Activated CD8-positive, alpha-beta memory T cell treated with anti-CD3 and anti-CD28 coated beads for 4 hours (primary cell): ENCODE measurements at places on chromosomes 3 and 15.
A peak's percentile ranks its signal among the peaks of the same experiment; 100 is the strongest.

- peak; percentile 41 for DNase-seq
These were observed 15.6 kb downstream of the PIF1 start for GRCh38 chr15:64809649-64810496.

DNA sequence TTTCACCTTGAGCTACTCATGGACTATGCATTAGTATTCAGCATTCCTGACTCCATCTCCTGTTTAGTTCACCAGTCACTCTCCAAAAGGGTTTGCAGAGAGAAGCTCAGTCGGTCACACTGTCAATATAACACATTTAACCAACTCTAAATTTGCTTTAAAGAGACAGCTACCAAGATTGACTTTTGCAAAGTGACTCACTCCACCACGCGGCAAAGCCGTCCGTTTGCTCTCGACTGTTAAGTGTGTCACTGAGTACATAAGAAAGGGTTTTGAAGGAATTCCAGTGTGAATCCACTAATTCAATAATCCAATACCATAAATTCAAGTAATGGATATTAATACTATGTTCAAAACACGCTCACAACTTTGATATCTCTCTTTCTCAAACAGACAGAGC is 1006.7 kb upstream of the NR2F2 start:
- no peak for DNase-seq

- DNase-seq: no peak
These were observed 3.7 kb downstream of the IFT80 start for GRCh38 chr3:160395297-160395696.

GRCh38 chr15:91751611-91752010 is 101.9 kb upstream of the SLCO3A1 start:
- no peak for DNase-seq

- no peak for DNase-seq
These were observed 4.8 kb downstream of the FBLN2 start for GRCh38 chr3:13553686-13554085.

DNA sequence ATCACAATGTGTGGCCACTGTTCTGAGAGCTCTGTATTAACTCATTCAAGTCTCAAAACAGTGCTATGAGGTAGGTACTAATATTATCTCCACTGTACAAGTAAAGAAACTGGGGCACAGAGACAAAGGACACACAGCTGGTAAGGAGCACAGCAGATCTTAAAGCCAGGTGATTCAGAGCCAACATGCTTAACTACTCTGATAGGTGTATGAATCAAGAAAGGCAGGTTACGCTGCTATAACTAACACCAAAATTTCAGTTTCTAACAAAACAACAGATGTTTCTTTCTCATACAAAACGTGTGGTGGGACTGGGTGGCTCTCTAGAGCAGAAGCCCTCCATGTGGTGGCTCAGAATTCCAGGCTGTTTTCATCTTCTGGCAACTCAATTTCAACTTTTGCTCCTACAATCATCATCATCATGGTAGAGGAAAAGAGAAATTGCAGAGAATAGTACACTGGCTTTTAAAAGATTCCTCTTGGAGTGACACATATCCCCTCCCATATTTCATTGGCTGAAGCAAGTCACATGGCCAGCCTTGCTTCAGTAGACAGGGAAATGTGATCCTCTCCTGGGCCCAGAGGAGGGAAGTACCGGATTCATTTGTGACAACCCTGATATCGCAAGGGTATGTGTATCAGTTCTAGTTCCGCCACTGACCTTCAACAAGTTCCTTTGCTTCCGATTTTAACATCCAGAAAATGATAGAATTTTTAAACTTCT is 126.2 kb upstream of the PTX3 start:
- DNase-seq: no peak

- DNase-seq: no peak
These were observed 47.8 kb downstream of the LRRK1 start for GRCh38 chr15:100966997-100967396.

DNA sequence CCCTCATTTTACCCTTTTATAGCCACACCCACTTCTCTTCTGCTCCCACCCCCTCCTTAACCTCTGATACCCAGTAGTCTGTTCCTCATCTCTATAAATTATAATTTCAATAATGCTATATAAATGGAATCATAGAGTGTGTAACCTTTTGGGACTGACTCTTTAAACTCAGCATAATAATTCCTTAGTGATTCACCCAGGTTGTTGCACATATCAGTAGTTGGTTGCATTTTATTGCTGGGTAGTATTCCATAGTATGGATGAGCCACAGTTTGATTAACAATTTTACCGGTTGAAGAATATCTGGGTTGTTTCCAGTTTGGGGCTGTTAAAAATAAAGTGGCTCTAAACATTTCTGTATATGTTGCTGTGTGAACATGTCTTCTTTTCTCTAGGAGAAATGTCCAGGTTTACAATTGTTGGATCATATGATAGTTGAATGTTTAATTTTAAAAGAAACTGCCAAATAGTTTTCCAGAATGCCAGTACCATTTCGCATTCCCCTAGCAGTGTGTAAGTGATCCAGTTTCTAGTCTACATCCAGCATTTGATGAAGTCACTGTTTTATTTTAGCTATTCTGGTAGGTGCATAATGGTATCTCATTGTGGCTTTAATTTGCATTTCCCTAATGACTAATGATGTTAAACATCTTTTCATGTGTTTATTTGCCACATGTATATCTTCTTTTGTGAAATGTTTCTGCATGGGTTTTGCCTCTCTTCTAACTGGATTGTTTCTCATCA is 68.5 kb downstream of the VPS8 start:
- DNase-seq: no peak

DNA sequence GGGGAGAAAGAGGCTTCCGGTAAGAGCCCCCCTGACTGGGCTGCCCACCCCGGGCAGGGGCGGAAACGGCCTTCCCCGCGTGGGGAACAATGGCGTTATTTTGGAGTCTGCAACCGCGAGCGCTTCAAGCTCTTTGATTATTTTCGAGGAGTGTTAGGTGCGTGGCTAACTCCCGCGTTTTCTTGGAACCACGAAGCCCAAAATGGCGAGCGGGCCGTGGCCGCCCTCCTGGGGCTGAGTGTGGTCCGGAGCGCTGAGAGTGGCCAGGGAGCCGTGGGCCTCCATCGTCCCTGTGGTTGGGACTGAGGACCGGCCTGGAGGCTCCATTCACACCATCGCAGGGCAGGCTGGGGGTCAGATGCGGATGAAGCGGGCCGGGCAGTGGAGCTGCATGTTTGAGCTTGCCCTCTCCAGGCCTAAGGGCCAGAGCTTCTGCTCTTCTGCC is 44.6 kb upstream of the POLG start:
- DNase-seq: no peak

DNA sequence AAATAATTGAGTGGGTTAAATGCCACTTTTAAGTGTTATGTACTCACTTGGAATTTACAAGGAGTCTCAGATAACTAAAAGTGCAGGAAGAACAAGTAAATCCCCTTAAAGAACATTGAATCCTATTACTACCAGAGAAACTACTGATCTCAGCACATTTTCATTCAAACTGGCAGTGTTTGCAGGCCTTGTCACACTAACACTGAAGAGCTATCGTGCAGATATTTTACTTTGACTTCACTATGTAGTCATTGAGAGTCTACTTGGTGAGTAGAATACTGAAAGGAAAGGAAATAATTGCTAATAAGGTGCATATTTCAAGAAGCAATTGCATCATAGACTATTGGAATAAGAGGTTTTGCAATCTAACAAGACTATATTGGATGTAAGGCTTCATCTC is 721.4 kb upstream of the CBLB start:
- no peak for DNase-seq

DNA sequence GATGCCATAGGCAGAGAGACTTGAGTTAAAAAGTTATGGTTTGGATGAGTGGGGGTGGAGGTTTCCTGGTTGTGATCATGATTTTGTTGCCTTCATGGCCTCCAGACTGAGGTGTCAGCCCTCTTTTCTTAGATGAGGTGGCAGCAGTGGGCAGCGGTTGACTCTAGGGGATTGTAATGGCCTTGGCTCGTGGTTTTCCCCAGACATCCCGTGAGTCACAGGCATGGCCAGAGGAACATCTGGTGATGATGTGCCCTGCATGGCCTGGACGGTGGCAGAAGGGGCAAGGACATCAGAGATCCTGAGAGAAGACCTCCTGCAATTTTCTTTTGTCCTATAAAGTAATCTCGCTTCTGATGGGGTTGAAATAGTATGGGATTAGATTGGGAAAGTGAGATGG is 12.4 kb downstream of the RETNLB start:
- no peak for DNase-seq
